NCI-H1105 treated with DMSO at 0.1 percent for 48 hours (cell line): ENCODE measurements at places on chromosomes 7 and 10.

DNA sequence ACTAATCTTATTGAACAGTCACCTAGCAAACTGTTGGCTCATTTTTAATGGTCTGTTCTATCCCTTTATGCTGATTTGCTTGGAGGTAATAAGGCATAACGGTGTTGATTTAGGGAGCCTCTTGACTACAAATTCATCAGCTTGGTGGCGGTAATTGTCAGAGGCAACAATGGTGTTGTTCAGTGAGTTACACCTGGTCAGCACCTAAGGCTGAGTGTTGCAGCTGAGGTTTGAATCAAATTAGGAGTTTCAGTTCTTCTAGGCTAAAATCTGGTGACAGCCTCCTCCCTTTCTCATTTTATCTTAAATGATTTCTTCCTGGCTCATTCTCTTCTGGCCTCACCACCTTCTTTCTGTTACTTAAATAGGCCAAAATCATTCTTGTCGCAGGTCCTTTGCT lies 42.3 kb upstream of the SP8 start:
- DNase-seq = peak; percentile 90

DNA sequence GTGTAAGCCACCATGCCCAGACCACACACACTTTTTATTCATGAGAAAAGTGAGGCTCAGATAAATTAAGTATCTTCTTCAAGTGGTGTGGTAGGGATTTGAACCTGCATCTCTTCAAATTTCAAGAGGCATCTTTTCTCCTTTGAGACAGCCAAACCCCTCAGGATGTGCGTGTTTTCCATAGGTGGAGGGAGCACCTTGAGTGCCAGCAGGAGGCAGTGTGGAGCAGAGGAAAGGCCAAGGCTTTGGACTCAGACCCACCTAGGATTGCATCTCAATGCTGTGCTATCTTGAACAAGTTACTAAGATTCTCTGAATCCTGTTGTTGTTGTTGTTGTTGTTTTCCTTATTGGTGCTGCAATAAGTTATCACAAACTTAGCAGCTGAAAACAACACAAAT lies 40.2 kb upstream of the MYL10 start:
- DNase-seq = no peak

DNA sequence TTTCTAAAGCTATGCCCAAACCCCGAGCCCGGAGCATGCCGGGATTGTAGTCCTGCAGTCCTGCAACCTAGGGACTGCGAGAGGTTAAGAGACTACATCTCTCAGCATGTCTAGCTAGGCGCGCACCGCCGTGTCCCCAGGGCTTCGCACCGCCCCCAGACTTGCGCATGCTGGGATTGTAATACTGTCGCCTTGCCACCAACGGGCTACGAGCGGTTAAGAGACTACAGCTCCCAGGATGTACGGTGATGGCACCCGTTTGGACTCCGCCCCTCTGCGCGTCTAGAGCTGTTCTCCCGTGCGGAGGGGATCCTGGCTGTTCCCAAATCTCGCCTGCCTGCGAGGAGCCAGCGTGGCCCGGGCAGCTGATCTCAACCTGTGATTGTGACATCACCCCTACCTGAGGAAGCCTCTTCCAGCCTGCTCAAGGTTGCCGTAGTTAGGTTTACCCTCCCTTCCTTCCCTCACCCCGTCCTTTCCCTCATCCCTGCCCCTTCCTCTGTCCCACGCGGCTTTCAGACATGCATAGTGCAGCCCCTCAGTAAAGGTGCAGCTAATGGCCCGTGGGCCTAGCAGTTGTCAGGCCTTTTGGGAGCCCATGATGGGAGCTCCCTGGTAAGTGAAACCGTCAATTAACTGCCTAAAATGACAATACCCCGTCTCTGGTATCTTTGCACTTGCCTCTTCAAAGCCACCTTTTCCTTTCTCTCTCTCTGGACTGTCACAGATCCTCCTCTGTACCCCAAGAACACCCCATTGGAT lies 6.3 kb upstream of the ZNF736 start:
- DNase-seq = peak; percentile 97

GRCh38 chr10:72095195-72095594 lies 6.8 kb upstream of the SPOCK2 start:
- DNase-seq = no peak

- DNase-seq = no peak
Observed at GRCh38 chr10:34249634-34250033, 565.5 kb downstream of the PARD3 start.

DNA sequence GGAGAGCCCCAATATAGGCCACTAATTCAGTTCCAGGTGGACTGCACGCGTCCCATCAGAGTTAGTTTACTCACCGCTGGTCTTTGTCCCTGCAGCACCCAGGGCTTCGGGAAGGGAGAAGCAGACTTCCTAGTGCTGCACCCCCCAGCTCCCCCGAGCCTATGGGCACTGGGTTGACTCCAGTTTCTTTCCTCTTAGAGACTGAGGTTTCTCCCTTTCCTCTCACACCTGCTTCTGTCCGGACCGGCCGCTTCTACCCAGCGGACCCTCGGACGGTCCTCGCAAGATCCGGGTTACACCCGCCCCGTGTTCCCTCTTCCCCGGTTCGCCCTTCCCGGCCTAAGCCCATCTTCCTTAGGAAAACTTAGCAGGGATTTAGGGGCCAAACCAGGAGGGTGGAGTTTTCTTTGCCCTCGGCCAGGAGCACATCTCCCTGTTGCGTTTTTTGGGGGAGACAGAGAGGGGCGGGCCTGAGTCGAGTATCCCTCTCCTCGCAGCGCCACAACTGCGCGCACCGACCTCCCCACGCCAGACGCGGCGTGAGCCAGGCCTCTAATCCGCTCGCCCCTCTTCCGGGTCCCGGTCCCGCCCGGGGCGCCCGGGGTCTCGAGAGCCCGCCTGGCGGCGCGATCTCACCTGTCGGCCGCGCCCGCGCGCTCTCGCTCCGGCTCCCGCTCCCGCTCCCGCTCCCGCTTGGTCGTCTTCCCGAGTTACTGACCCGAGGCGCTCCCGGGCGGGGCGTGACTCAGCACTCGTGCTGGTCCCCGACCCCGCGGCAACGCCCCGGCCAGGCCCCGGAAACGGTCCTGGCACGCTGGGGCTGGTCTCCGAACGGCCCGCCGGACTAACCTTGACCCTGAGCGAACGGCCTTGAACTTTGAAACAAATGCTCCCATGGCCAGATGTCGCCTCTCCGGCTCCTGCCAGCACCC lies at the start of gene AIFM2:
TSS of gene AIFM2 (minus strand) at position 728 of the 932 bp plus-strand sequence. CDS start 8,741 bp downstream, outside the sequence.
- peak; percentile 48 for DNase-seq
